ENCODE measurements at places on chromosomes 16 and 17.

- no peak for DNase-seq
These were observed 224.7 kb upstream of the NLRP1 start for GRCh38 chr17:5809056-5809455.

DNA sequence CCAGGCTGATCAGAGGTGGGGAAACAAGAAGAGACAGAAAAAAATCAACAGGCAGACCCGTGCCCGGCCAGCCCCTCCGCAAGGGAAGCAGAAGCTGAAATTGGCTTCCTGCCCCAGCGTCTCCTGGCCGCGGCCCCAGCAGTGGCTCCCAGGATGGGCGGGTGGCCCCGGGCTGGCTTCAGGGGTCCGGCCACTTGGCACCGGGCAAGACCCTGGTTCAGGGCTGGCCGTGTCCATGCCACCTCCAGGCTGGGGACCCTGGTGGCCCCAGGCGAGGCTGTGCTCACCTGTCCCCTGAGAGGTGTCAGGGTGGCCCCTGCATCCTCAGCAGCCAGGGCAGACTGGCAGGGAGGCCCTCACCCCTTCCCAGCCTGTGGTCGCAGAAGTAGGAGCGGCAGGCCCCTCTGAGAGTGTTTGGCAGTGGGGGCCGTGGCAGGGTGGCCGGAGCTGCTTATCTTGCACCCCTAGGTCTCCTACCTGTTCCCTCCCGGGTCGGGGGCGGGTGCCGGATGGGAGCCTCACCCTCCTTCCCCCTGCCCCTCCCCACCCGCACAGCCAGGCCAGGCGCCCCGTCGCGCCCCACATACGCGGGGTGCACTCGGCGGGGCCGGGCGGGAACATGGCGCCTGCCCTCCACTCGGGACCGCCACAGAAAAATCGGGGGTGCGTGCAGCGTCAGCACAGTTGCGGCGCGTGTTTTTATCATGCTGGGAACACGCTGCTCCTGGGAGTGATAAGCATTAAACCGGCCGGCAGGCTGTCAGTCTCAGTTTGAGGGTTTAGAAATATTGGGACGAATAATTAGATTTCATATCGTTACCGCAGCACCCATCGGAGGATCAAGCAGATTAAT is 46.7 kb upstream of the ZC3H18 start:
- DNase-seq = no peak

- no peak for DNase-seq
These were observed 14.9 kb downstream of the CDH16 start for GRCh38 chr16:66903544-66904427.

DNA sequence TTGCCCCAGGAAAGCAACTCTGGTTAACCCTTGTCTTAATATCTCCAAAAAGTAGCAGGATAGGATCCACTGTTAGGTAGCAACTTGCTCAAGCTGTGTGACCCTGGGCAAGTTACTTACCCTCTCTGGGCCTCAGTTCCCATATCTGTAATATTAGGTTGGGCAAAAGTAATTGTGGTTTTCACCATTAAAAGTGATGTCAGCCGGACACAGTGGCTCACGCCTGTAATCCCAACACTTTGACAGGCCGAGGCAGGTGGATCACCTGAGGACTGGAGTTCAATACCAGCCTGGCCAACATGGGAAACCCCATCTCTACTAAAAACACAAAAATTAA is 179.3 kb downstream of the FOXL1 start:
- no peak for DNase-seq

- DNase-seq = no peak
These were observed 328.8 kb downstream of the CPPED1 start for GRCh38 chr16:12474806-12475410.

DNA sequence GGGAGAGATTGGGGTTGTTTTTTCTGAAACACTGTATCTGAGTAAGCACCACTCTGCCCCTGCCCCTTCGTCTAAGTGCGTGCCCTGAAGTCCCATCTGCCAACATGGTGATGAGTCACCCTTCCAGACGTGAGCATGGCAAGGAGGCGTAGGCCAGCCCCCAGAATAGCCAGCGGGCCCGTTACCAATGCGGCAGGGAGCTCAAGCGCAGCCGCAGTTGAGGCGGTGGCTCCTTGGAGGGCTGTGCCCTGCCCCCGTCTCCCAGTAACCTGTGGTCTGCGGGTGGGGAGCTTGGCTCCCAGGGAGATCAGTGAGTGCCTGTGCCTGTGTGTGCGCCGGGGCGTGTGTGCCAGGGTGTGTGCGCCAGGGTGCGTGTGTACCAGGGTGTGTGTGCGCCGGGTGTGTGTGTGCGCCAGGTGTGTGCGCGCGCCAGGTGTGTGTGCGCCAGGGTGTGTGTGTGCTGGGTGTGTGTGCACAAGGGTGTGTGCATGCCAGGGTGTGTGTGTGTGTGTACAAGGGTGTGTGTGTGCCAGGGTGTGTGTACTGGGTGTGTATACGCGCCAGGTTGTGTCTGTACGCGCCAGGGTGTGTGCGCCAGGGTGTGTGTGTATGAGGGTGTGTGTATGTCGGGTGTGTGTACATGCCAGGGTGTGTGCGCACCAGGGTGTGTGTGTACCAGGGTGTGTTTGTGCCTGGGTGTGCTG is 98.6 kb upstream of the CHMP6 start:
- DNase-seq = no peak

DNA sequence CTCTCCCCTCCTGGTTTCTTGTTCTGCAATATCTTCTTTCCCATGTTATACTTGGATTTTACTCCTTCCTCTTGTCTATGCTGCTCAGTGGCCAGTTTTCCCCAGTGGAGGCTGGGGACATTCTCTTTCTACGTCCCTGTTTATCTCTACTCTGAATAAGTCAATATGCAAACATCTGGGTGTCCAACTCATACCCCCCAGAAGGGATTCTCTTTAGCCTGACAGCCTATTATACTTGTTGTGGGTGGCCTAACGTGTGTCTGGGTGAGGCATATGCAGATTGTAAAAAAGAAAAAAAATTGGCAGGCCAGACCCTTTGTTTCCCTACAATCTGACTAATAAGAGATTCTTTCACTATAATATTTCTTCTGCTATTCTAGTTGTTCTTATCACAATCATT is 134.2 kb upstream of the MAF start:
- DNase-seq = no peak

DNA sequence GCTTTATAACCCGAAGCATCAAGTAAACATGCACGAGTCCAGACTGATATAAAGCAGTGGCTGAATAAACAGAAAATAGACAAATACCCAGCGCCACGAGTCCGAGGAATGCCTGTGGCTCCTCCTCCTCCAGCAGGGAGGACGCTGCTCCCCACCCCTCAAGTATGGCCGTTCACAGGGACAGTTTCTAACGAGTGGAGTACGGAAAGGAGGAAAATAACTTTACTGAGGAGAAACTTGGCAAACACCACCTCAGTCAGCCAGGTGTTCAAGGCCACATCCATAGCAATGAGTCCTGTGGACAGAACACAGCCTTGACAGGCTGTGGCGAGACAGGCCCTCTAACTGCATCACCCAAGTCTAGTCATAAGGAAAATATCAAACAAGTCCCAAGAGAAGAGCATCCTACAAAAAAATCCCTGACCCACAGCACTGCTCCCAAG is 9.2 kb downstream of the ZDHHC7 start:
- DNase-seq = no peak

DNA sequence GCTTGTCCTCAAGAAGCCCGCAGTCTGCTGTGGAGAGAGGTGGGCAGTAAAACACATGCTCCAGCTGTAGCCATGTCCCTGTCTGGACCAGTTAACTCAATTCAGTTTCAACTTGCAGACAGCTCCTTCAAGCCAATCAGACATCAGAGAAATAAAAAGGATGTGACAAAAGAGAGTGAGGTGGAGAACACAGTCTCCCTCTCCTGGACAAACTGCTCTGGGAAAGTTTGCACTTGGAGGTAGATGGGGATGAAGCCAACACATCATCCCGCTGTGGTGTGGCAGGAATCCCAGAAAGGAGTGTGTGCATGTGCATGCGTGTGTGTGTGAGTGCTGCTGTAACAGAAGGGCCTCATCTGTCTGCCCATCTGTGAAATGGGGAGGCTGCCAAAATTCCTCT is 358.6 kb upstream of the ASIC2 start:
- DNase-seq = no peak

- no peak for DNase-seq
These were observed 202.5 kb upstream of the TNRC6C start for GRCh38 chr17:77756028-77756427.

DNA sequence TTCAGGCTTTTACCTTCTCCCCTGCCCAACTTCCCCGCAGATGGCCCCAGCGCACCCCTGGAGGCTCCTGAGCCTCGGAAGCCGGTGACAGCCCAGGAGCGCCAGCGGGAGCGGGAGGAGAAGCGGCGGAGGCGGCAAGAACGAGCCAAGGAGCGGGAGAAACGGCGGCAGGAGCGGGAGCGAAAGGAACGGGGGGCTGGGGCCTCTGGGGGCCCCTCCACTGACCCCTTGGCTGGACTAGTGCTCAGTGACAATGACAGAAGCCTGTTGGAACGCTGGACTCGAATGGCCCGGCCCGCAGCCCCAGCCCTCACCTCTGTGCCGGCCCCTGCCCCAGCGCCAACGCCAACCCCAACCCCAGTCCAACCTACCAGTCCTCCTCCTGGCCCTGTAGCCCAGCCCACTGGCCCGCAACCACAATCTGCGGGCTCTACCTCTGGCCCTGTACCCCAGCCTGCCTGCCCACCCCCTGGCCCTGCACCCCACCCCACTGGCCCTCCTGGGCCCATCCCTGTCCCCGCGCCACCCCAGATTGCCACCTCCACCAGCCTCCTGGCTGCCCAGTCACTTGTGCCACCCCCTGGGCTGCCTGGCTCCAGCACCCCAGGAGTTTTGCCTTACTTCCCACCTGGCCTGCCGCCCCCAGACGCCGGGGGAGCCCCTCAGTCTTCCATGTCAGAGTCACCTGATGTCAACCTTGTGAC is 3.6 kb downstream of the MAPK7 start:
- no peak for DNase-seq

GRCh38 chr16:27959914-27960313 is 103.6 kb downstream of the GSG1L start:
- no peak for DNase-seq

DNA sequence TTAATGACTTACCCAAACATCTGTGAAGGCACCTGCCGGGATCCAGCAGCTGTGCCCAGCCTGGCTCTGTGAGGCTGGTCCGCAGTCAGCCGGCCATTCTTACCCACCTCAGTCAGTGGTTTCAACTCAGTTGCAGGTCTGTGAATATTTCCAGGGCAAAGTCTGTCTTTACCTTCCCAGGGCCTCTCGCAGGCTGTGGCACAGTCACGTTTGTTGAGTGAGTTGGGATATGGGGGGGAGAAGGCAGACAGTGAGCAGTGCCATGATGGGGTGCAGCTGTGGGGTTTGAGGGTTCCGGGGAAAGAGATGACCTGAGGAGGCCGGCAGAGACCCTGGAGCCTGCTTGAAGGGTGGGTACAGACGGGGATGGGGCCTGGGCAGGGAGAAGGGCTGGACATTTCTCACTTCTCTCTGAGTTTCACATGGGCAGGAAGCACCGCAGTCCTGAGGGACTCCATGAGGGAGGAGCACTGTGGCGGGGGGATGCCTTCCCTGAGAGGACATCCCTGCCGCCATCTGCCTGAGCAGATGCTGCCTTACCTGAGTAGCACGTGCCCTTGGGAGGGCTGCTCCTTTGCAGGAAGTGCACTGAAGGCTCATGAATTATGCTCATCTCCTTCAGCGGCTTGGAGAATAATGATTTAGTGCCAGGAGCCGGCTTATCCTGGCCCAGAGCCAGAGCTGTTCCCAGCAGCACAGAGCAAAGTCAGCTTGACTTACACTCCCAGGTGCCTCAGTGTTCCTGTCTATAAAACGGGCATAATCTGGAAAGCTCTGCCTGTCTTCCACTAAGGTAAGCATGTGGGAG is 48.1 kb downstream of the KSR1 start:
- no peak for DNase-seq

GRCh38 chr16:13519871-13520270 is 400.1 kb upstream of the ERCC4 start:
- DNase-seq = no peak

GRCh38 chr17:58576679-58577367 is 62.4 kb upstream of the MTMR4 start:
- no peak for DNase-seq

DNA sequence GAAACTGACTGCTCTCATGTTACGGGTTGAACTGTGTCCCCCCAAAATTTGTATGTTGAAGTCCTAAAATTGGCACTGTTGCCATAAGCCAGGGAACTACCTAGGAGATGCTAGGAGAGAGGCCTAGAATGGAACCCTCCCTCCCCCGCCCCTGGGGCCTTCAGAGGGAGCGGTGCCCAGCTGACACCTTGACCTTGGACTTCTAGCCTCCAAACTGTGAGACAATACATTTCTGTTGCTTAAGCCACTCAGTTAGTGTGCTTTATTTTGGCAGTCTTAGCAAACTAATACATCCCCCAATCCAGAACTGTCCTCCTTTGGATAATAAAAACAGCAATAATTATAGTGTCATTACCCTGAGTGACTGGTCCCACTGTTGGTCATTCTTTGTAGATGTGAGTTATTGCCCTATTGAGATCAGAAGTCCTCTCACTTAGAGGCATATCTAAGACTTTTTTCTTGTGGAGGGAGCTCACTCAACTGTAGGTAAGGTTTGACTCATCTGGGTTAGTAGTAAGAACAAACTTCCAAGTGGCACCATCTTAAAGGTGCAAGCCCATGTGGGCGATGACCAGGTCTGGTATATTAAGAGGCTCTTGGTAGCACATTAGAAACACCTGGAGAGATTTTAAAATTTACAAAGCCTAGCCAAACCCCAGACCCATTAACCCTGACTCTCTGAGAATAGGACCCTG is 93.0 kb upstream of the HLF start:
- DNase-seq = no peak

- no peak for DNase-seq
These were observed 93.9 kb upstream of the CDH8 start for GRCh38 chr16:62130101-62130500.

DNA sequence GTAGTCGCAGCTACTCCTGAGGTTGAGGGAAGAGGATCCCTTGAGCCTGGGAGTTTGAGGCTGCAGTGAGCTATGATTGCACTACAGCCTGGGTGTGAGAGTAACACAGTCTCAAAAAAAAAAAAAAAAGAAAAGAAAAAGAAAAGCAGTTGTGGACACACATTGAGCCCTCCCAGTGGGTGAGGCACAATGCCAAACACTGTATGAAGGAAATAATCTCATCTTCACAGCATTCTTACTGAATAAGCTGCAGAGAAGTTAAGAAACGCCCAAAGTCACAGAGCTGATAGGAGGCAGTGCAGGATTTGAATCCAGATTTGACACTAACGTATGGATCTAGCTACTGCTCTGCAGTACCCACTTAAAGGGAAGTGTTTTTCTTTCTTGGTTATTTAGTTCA is 5.9 kb upstream of the LYZL6 start:
- no peak for DNase-seq

All from CD4-positive, alpha-beta T cell treated with Interleukin-4 for 1 hour (primary cell).